ENCODE measurements at places on chromosomes 16 and 17.

- no peak for DNase-seq
Measured at GRCh38 chr17:58920773-58921172, 165.1 kb downstream of the PPM1E start.

- no peak for DNase-seq
Measured at GRCh38 chr16:66427036-66427860, at the start of gene BEAN1. TSS of gene BEAN1 (plus strand) at chr16:66427295. CDS start at chr16:66437677, 10,382 bp downstream.

DNA sequence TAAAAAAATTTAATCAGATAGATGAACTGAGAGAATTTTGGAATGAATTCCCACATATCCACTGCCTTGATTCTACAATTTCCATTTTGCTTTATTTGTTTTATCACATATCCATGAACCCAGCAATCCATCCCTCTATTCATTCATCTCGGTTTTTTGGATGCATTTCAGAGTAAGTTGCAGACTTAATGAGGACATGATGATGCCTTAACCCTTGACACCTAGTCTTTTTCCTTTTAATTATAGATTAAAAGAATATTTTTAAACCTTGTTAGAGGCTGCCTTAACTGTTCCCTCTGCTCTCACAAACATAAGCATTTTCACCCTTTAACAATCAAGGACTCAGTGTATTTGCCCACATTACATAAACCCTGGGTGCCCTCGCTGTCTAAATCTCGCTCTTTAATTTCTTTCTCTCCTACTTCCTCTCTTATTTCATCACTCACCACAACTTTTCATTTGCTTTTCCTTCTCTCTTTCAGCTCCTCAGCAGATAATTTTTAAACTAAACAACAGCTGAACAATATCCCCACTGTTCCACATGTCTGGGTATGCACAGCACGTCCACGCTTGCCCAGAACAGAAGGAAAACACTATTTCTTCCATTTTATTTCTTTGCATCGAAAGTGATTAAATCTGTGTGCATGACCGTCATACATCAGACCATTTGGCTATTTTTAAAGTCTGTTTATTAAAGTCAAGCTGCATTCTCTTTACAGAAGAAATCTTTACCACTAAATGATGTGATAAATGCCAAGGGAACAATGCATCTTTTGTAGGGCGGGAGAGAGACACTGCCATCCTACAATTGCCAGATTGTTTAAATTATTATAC, 39.9 kb downstream of the IQCK start:
- no peak for DNase-seq

GRCh38 chr17:9020096-9020823, 1.1 kb upstream of the NTN1 start:
- DNase-seq = no peak

DNA sequence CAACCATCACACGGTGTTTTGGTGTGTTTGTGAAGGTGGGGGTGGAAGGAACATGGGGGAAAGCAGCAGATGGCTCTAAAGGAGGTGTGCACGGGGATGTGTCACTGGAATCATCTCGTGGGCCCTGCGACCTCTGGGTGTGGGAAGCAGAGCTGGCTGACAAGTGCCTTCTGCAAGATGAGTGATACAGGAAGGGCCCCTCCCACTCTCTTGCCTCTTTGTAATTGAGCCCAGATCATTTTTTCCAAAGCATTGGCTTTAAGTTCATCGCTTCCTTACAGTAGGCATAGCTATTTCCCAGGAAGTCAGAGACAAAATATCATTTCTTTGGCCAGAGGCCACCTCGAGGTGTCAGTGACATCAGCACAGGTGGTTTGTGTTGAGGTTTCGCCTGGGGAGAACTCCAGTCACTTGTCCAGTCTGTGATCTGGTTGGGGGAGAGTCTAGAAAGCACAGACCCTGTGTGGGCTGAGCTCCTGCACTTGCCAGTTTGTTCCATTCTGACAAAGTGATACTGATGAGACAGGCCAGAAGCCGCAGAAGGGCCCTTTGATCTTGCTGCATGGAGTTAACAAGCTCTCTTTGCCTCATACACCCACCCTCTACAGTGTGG, 20.6 kb upstream of the SNTB2 start:
- peak; percentile 8 for DNase-seq

GRCh38 chr17:10226930-10227695, 28.7 kb upstream of the GAS7 start:
- no peak for DNase-seq

DNA sequence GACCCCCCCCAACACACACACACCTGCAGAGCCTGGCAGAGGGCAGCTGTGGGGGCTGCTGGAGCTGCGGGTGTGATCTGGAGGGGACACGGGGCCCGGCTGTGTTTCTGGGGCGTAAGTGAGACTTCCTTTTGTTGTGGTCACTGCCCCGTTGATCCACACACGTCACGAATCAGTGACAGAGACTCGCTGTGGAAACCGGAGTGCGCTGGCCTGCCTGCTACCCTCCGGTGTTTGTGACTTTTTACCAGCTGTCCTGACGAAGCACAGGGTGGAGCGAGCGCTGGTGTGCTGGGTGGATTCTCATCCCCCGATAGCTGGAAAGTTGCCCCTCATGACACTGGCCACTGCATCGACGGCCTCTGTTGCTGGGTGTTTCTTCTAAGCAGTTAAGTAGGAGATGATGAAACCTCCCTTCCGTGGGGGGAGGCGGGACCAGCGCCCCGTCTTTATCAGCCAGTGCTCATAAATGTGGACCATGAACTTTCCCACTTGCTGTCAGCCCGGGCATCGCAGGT, 2.3 kb downstream of the METRNL start:
- DNase-seq = no peak

DNA sequence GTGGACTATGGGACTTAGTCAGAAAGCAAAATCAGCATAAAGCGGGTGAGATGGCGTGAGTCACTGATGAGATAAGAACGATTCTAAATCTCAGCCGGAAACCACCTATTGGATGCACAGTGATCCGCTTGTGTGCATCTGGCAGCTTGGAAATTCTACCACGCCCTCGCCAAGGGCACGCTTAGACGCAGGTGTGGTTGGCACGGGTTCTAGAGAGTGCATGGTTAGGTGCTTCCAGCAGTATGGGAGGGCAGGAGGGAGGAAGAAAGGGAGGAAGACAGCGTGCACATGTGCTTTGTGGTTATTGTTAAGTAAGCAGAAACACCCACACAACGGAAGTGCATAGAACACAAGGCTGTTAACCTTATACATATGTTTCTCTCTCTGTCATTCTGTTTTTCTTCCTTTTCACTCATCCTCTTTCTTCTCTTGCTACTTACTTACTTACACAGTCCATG, 374.0 kb upstream of the ASIC2 start:
- DNase-seq = peak; percentile 35

- peak; percentile 35 for DNase-seq
Measured at GRCh38 chr17:3915995-3916696, at the start of gene P2RX1. TSS of gene P2RX1 (minus strand) at chr17:3916465. CDS start at chr17:3916225, 240 bp downstream.

GRCh38 chr17:47620503-47621245, 29.0 kb upstream of the KPNB1 start:
- DNase-seq = no peak

- no peak for DNase-seq
Measured at GRCh38 chr17:64638552-64639203, 23.4 kb downstream of the SMURF2 start.

GRCh38 chr16:86631444-86631843, 53.1 kb downstream of the FOXL1 start:
- no peak for DNase-seq

GRCh38 chr17:83135692-83136091, 56.3 kb downstream of the METRNL start:
- no peak for DNase-seq

DNA sequence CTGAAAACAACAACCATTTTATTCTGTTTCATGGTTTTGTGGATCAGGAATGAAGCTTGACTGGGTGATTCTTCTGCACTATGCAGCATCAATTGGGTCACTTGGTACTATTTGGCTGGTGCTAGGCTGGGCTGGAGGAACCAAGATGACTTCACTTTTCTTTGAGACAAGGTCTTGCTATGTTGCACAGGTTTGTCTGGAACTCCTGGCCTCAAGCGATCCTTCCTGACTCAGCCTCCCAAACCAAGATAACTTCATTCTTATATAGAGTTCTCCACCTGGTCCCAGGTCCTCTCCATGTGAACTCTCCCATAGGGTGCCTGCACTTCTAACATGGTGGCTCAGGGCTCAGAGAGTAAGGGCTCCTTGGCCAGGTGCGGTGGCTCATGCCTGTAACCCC, 1.9 kb upstream of the PIPOX start:
- no peak for DNase-seq

- no peak for DNase-seq
Measured at GRCh38 chr17:77516902-77517301, 376.1 kb downstream of the SEC14L1 start.

- DNase-seq = no peak
Measured at GRCh38 chr17:41455236-41455635, 11.9 kb downstream of the KRT32 start.

DNA sequence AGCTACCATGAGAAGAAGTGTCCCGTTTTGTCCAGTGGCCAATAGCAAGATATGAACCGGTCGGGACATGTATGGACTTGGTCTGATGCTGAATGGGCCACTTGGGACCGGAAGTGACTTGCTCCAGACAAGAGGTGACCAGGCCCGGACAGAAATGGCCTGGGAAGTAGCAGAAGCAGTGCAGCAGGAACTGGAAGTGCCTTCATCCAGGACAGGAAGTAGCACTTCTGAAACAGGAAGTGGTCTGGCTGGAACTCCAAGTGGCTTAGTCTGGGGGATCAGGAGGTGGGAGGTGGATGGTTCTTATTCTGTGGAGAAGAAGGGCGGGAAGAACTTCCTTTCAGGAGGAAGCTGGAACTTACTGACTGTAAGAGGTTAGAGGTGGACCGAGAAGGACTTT, 5.3 kb downstream of the EFNB3 start:
- no peak for DNase-seq

DNA sequence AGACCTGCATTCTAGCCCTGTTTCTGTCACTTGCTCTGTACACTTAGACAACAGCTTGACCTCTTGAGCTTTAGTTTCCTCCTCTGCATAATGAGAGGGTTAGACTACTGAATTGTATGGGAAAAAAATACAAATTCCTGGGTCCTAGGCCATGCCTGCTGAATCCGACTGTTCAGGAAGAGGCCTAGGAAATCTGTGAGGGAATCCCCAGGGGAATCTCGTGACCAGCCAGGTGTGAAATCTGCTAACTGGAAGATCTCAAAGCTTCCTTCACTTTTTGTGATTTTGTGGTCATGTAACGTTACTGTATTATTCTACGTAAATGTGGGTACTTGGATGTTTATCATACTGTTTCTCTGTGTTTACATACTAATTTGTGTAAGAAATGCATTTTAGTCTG, 58.2 kb downstream of the CYLD start:
- DNase-seq = no peak

DNA sequence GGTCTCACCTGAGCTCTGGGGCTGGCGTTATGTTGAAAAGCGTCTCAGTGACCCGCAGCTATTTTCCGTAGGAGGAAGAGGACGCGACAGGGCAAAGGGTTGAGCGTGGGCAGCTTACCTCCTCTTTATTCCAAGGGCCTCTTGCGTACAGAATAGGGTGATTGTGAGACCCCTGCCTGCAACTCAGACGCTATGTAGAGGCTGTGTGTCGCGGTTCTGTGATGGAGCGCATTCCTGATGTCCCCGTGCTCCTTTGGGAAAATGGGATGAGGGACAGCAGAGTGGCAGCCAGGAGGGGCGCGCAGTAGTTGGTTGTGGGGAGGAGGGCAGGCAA, 531 bp upstream of the CDH8 start:
- DNase-seq = no peak

DNA sequence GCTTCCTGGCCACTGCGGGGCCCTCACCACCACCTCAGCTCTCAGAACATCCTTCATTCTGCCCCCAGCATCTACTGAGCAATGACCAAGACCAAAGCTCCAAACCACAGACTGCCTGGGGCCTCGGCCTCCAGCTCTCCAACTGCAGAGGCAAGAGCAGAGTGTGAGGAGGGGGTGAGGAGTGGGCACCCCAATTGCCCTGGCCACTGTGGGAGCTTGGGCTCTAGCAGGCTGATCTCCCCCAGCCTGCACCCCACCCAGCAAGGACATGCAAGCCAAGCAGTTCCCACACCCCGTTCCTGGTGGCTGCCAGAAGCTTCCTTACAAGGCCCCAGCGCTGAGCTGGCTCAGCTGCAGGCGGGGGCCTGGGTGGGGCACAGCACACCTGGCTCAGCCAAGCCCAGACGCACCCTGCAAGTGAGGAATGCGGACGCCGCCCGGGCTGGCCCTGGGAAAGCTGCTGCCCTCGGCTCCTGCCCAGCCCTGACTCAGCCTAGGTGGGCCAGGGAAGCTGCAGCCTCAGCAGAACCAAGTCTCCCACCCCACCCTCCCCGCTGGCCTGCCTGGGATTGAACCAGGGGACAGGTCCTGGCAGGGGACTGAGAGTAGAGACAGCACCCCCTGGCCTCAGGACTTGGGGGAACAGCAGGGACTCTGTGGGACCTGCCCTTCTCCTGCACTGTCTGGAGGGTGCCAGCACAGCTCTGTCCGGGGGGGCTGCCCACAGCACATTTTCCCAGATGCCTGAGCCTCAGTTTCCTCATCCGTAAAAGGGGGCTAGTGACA, 29.7 kb upstream of the KRT17 start:
- DNase-seq = no peak

GRCh38 chr17:44220213-44221083, 973 bp upstream of the UBTF start:
- peak; percentile 65 for DNase-seq

GRCh38 chr16:89602273-89602951, 11.0 kb upstream of the DPEP1 start:
- DNase-seq = peak; percentile 38

DNA sequence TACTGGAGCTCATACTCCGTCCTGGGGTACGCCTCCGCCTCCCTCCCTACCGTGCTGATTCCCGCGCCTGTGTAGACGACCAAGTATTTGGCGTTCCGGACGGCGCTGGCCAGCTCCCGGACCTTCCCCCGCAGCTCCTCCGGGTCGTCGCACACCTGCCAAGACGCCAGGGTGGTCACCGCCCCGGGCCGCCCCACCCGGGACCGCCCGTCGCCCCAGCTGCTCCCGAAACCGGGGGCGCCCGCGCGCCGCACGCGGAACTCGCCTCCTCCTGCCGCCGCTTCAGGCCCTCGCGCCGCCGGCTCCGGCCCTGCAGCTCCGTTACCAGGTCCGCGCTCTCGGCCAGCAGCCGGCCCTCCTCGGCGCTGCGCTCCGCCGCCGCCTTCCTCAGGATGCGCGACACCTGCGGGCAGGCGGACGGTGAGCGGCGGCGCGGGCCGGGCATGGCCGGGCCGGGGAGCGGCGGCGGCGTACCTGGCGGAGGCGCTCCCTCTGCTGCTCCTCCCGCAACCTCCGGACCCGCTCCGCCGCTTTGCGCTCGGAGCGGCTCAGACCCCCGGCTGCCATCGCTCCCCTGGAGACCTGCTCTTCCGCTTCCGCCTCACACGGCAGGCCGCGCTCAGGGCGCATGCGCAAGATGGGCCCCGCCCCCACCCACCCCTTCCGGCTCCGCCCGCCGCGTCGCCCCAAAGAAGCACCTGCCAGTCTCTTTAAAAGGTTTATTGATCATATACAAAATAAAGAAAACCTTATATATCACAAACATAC, at the start of gene SIRT7:
TSS of gene SIRT7 (minus strand) at position 612 of the 768 bp plus-strand sequence. CDS start at position 567, 45 bp downstream.
- peak; percentile 78 for DNase-seq

DNA sequence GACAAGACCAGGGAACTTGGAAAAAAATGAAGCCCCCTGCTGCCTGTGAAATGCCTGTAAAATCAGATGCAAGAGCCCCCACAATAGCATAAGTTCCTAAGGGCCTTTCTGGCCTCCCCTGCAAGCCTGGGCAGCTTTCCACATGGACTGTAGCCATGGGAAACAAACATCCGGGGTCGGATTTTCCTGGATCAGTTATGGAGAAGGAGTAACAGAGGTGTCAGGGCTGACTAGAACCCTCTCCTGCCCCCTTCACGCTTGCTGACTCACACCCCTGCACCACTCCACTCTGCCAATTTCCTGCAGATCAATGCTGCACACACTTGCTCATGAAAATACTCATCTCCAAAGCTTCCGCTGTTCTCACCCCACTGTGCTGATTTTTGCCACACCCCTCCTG, 258.6 kb downstream of the CBLN1 start:
- DNase-seq = no peak

Data from central memory CD4-positive, alpha-beta T cell (primary cell).